ENCODE measurements at places on chromosomes 1 and 21.
A peak's percentile ranks its signal among the peaks of the same experiment; 100 is the strongest.

DNA sequence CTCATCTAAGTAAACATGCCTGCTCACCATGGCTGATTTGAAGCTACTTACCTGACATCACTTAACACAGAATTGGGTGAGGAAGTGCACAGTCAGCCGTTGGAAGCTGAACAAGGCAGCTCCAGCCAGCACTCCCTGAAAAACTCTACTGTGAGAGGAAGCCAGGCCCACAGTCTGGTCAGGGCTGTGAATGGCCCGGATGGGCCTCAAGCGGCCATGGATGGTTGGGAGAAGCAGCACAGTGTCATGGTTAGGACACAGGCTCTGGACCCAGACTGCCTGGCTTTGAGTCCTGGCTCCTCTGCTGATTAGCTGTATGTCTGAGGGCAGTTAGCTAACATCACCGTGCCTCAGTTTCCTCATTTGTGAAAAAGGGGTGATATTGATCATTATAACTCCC, 267.8 kb downstream of the GRIK3 start:
- no peak for DNase-seq

DNA sequence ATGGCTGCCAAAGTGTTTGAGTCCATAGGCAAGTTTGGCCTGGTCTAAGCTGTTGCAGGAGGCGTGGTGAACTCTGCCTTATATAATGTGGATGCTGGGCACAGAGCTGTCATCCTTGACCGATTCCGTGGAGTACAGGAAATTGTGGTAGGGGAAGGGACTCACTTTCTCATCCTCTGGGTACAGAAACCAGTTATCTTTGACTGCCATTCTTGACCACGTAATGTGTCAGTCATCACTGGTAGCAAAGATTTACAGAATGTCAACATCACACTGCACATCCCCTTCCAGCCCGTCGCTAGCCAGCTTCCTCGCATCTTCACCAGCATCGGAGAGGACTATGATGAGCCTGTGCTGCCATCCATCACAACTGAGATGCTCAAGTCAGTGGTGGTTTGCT, 215.8 kb upstream of the JUN start:
- no peak for DNase-seq

DNA sequence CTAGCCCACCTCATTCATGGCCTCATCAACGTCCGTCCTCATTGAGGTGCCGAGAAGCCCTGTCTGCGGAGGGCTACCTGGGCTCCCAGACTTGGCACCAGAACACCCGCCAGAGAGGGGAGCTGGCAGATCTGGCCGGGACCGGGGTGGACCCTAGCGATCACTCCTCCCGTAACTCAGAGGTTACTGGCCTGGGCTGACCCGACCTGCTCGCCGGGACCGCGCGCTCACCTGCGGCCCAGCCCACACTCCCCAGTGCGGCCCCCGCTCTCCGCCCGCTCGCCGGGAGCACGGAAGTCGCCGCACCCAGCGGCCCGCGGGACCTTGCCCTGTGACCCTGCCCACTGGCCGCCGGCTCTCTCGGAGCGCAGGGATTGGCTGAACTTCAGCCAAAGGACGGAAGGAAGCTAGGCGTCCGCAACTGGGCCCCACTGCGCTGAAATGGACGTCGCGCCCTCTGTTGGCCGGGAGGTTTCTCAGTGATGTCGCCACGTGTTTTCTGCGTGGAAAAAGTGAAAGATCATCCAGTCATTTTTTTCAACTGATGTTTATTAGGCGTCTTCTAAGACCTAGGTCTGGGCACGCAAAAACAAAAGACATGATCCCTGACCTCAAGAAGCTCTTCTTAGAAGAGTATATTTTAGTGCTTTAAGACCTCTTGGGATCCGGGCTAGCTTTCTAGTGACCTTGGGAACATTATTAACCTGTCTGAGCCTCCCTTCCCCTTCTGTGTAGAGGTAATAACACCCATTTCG, at the start of gene SMIM12:
SMIM12 (minus strand) TSS at position 304 of the 755 bp plus-strand sequence. CDS start 3,772 bp downstream, outside the sequence.
- peak; percentile 48 for DNase-seq

GRCh38 chr1:41494351-41495209, 10.1 kb upstream of the EDN2 start:
- DNase-seq, result no peak

DNA sequence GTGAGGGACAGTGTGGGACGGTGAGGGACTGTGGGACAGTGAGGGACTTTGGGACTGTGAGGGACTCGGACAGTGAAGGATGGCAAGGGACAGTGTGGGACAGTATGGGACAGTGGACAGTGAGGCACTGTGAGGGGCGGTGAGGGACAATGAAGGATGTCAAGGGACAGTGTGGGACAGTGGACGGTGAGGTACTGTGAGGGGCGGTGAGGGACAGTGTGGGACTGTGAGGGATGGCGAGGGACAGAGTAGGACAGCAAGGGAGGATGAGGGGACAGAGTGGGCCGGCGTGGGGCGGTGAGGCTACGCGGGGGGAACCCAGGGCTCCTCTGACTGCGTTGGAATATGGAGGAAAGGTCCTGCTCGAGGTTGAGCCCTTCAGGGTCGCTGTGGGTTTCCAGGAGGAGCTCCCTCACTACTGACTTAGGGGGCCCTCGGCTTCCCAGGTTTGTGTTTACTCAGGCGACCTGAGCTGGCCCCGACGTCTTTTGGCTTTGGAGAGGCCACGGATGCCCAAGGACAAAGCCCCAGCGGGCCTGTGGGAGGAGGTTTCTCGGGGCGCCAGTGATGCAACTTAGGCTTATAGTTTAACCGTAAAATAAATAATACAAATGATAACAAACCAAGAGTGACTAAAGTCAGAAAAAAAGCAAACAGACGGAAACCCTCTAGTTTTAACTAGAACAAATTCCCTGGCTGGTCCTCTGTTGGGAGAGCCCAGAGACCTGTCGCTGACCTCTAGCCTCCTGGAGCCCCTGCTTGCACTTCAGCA, 1.1 kb upstream of the ERRFI1 start:
- DNase-seq, result no peak

DNA sequence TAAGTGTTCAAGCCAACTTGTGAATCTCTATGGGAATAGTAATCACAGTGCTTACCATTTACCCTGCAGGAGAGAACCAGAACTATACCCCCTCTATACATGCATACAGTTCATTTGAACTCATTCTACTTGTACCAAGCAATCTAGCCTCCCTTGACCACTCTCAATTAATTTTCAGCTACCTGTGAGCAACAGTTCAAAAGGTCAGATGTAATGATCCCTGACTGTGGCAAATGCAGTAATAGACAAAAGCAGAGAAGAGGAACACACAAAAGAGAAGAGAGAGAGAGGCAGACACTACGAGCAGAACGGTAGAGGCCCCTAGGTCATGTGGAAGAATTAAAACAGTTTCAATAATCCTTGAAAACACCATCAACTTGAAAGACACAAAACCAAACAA, 52.8 kb downstream of the FMO4 start:
- DNase-seq, result no peak

GRCh38 chr1:80837066-80837465, 963.7 kb upstream of the ADGRL2 start:
- no peak for DNase-seq

- no peak for DNase-seq
Observed at GRCh38 chr1:67645495-67646144, 39.4 kb upstream of the GADD45A start.

DNA sequence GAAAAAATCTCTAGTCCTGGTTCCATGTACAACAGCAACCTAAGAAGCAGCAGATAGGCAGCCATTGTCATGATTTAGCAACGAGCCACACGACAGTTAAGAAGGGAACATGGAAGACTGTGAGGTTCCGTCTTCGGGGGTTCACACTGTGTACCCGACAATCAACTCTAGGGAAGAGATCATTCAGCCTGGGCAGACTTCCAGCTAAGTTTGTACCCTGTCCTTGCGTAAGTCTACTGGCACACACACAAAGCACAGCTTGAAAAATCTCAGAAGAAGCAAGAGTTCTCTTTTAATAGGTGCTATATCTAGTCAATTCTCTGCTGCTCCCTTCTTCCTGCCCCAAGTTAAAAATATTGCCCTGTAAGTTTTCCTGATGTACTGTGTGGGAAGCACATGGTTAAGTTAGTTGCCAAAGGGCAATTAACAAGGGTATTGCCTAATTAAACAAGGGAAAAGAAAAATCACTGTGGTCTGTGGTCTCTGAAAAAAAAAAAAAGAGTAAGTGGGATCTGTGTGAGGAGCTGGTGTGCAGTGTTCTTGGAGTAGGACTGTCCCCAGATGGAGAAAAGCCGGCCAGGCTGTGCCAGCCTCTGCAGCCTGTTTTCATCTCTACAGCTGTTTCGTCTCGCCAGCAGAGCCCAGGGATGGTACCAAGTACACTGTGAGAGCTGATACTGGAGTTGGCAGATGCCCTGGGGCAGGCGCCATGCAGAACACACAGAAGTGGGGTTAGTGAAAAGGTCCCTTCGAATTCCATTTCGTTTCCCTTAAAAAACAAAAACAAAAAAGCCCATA, 6.4 kb upstream of the MYBPHL start:
- DNase-seq, result no peak

DNA sequence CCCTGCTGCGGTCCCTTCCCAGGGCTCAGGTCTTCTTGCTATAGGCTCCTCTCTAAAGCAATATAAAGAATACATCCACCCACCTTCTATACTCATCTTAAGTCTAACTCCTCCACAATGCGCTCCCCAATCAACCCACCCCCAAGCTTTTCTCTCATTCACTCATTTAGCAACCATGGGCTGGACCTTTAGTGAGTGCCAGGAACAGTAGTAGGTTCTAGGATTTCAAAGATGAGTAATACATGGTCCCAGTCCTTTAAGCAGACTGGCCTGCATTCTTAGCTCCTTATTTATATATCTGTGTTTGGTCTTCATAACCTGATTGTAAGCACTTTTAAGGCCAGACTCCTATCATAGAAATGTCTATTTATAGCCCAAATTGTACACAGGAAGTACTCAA, 5.9 kb downstream of the CAMK1G start:
- DNase-seq, result no peak

- no peak for DNase-seq
Observed at GRCh38 chr21:45469273-45470086, 64.5 kb downstream of the COL18A1 start.

- DNase-seq, result no peak
Observed at GRCh38 chr1:153293480-153293775, 19.3 kb downstream of the PGLYRP3 start.

GRCh38 chr21:31282095-31282709, 61.9 kb downstream of the TIAM1 start:
- no peak for DNase-seq

GRCh38 chr1:214467078-214467585, 84.3 kb downstream of the PTPN14 start:
- DNase-seq, result no peak

DNA sequence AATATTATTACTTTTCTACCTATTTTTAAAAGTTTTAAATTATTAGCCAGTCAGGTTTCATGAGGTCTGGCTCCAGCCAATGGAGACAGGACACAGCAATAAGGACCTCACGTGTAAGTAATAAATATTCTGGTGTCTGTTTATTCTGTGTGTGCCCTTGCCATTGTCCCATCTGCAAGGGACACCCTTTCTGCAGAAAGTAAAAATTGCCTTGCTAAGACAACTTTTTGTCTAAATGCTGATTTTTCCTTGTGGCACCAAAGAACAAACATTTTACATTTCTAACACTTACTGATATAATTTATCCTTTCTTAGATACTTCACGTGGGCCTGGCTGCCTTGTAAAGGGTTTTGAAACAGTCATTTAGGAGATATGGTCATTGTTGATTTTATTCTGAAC, 29.4 kb downstream of the OVAAL start:
- DNase-seq, result no peak

- DNase-seq, result no peak
Observed at GRCh38 chr1:216793303-216793702, 70.1 kb upstream of the ESRRG start.

- DNase-seq, result no peak
Observed at GRCh38 chr21:42989816-42990650, 15.7 kb downstream of the PKNOX1 start.

GRCh38 chr1:56437959-56438358, 141.4 kb downstream of the PLPP3 start:
- DNase-seq, result no peak

- no peak for DNase-seq
Observed at GRCh38 chr21:38989745-38990423, 184.2 kb downstream of the ETS2 start.

DNA sequence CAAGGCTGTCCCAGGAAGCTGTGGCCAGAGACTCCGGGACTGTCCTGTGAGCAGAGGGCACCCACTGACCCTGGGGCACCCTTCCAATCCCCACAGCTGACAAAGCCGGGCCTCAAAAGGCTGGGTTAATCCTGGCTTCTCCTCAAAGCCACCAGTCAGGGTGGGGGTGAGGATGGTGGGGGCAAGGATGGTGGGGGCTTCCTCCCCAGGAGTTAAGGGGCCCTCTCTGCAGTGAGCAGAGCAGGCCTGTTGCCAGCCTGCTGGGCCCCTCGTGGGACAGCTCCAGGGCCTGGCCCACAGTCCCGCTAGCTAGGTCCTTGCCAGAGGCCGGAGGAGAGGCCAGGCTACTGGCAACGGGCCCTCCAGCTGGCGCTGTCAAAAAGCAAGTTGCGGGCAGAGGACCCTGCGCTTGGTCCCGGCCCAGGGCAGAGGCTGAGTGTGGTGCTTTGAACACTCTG, 37.9 kb upstream of the CCDC27 start:
- no peak for DNase-seq

- no peak for DNase-seq
Observed at GRCh38 chr1:247494767-247495166, 36.9 kb upstream of the OR2B11 start.

GRCh38 chr1:30126848-30127247, 596.5 kb downstream of the MATN1 start:
- DNase-seq, result no peak

GRCh38 chr1:111161843-111162487, 21.9 kb downstream of the CEPT1 start:
- no peak for DNase-seq

DNA sequence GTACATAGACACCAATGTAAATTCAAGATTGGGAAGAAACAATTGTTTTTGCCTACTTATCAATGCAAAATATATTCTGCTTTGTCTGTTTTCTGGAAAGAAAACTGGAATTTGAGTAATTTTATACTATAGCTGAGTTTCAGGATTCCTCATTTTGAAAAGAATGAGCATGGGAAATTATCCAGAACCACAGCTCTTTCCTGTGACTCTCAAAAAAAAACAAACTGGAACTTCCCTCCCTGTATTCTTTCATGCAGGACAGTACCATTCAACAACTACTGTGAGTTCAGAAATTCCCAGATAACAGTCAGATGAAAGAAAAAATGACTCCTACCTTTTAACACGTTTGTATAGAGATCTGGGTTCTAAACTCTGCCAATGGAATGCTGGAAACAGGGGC, 372.4 kb downstream of the TGFB2 start:
- DNase-seq, result peak; percentile 32

DNA sequence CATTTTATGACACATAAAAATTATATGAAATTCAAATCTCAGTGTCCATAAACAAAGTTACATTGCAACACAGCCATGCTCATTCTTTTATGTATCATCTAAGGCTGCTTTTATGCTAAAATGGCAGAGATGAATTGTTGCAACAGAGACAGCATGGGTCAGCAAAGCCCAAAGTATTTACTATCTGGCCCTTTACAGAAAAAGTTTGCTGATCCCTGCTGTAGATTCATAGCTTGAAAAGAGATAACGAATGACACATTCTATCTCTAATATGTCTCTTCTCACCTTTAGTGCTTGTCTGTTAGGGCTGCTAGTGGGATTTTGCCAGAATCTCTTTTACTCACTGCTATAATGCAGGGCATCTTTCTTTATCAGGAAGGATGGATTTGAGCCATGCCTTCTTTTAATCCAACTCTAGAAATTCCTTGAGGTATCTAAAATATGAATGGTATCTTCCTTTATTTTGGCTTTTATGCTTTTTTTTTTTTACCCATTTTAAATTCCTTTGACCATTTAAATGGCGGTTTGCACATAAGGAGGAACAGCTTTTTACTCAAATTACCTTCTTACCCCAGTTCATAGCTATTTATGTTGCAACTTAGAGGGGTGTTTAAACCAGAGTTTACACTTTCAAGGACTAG, 598.2 kb downstream of the PLPP3 start:
- DNase-seq, result no peak

- DNase-seq, result no peak
Observed at GRCh38 chr1:45246760-45247159, 40.4 kb upstream of the ZSWIM5 start.

Data from epithelial cell of proximal tubule (primary cell).